Stimulated activated CD4-positive, alpha-beta T cell treated with anti-CD3 and anti-CD28 coated beads, TNF-alpha, amount 100 ng/mL, for 48 hours (primary cell): ENCODE measurements at places on chromosomes 13 and 19.

GRCh38 chr13:65505941-65506340 lies 1724.2 kb downstream of the PCDH9 start:
- DNase-seq: no peak

- DNase-seq: no peak
Measured at GRCh38 chr13:114268344-114269280, 12.8 kb upstream of the UPF3A start.

DNA sequence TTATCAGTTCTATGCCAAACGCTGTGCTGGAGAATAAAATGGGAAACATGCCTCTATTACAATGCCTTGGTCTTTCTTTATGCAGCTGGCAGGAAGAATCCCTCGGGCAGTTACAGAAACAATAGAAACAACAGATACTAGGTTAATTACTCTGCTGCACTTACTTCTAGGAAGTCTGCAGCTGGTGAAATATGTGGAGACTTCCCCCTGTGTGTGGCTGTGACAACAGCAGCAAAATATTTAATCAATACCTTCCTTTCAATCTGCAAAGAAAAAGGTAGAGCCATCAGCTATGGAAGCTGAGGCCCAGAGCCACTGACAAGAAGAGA lies 9.9 kb downstream of the STOML3 start:
- no peak for DNase-seq

DNA sequence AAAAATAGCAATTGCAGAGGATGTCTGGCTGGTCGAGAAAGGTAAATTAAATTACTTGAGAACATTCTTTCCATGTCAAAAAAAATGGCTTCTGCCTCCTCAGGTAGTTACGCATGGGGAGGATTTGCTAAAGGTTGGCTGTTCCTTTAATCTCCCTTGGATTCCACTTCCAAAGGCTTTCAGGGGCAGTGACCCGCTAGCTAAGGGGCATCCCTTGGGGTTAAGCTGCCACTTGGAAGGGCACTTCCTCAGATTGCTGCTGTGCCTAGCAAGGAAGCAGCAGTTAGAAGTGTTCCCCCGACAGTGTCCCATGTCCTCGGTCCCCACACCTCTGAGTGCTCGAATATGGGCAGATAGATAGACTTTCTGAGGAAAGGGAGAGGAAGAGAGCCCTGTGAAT lies 108.5 kb downstream of the RGCC start:
- no peak for DNase-seq

- no peak for DNase-seq
Measured at GRCh38 chr13:71522941-71523526, 344.0 kb downstream of the DACH1 start.

- peak; percentile 2 for DNase-seq
Measured at GRCh38 chr13:25375727-25376358, 4.1 kb downstream of the ATP8A2 start.

DNA sequence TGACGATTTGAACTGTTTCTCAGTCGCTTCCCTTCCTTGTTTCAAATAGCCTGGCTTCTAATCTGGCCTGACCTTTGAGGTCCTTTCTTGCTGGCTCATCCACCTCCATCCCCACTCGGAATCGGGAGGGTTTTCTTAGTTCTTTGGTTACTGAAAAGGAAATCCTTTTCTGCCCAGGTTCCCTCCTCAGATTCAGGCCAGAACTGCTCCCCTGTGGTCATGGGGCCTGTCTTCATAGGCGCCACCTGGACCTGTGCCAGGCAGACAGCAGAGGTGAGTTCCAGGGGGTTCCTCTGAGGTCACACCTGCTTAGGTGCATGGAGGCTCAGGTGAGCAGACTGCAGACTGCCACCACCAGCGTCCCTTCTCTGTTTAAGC lies 62.4 kb downstream of the AKAP11 start:
- DNase-seq: no peak

GRCh38 chr13:81770868-81771505 lies 1430.1 kb upstream of the SPRY2 start:
- no peak for DNase-seq
